ENCODE measurements at places on chromosomes 13 and 19.

- no peak for DNase-seq
These were observed 1468.1 kb downstream of the PCDH9 start for GRCh38 chr13:65762012-65762411.

DNA sequence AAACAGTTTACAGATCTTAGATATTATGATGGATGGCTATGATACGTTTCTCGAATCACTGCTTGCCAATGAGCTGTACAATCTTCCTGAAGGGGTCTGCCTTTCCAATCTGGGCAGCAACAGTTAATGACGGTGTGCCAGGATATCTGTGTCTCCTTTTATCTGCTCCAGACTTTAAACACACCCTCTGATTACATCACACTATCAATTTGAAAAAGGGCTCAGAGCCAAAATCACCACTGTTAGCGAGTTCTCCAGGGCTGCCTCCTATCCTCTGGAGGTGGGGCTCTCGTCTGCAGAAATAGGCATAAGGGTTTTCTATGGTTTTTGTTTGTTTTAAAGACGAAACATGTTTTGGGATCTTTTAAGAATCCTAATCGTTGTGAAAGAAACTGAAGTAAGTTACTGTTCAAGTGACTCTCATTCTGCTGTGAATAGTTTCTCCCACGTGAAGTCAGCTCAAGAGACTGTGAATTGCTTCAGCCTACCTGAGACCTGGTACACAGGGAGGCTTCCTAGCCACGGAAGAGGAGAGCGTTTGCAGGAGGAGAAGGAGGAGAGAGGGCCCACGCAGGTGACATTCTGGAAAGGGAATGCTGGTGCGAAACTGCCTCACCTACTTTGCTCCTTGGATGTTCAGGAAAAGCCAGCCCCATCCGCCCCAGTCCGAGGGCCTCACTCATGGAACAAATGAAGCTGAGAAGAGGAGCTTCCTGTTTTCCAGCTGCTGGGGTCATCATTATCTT is 15.2 kb upstream of the GJA3 start:
- no peak for DNase-seq

GRCh38 chr13:29384466-29384865 is 211.0 kb downstream of the SLC7A1 start:
- DNase-seq, result no peak

DNA sequence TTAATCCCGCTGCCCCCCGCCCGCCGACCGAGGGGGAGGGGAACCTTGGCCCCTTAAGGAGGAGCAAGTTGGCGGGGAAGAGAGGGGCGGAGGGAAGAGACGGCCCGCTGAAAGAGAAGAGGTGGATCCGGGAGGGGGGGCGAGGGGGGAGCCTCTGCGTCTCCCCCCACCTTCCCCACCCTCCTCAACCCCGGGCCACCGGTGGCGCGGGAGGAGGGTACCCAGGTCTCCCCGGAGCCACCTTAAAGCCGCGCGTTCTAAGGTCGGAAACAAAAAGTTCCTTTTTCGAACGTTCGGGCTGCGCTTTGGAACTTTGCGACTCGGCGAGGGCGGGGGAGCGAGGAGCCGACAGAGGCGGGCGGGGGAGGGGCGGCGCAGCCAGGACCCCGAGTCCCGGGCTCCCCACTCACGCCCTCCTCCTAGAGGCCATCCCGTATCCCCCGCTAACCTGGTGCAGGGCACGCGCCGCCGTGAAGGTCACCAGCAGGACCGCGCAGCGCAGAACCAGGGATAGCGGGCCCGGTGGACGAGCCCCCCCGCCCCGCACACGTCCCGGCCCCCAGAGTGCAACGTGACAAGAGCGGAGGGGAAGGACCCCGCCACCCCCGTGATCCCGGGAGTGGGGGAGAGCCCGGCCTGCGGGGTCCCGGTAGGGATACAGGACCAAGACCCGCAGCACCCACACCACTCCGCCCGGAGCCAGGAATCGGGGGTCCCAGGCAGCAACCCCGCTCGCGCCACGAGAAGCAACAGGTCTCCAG is 659 bp downstream of the ERF start:
- DNase-seq, result peak; percentile 58

GRCh38 chr13:34591129-34591528 is 350.9 kb upstream of the NBEA start:
- no peak for DNase-seq

DNA sequence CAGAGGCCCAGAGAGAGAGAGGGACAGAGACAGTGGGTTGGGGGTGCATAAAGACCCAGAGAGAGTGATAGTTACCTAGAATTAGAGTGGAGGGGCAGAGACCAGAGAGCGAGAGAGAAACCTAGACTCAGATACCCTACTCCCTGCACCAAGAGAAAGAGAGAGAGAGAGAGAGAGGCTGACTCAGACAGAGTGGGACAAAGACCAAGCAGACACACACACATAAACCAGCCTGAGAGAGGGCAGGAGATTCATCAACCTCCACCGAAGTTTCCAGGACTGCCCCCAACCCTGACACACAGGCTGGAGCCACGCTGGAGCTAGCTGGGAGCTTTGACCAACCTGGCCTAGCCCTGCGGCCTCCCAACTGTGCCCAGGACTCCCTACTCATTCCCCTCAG is 12.9 kb downstream of the SYT3 start:
- DNase-seq, result no peak

GRCh38 chr19:48683349-48683748 is 10.5 kb upstream of the NTN5 start:
- DNase-seq, result no peak

DNA sequence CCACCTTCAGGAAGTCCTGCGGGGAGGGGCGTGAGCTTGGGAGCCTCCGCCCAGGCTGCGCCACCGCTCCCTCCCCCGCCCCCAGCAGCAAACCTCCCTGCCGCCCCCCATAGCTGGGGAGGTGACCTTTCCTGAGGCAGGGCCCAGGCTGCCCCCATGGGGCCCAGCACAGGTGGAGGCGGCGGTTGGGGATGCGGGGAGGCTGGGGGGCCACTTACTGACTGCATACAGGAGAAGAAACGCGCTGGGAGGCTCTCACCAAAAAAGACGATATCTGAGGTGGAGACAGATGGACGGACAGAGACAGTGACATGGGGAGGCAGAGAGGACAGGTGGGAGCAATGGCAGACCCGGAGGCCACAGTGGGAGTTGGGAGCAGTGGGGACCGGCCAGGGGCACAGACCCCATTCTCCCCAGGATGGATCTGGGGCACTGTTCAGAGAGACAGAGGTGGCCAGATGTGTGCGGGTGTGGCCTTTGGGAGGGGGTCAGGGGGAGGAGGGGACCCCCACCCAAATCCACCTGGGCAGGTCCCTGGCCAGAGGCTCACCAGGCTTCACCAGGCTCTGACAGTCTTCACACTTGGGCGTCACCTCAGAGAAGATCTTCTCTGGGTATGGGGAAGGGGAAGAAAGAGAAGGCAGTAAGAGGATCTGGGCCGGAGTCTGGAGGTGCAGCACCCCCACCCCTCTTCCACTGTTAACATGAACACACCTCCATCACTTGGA is 3.0 kb upstream of the RINL start:
- DNase-seq, result no peak

DNA sequence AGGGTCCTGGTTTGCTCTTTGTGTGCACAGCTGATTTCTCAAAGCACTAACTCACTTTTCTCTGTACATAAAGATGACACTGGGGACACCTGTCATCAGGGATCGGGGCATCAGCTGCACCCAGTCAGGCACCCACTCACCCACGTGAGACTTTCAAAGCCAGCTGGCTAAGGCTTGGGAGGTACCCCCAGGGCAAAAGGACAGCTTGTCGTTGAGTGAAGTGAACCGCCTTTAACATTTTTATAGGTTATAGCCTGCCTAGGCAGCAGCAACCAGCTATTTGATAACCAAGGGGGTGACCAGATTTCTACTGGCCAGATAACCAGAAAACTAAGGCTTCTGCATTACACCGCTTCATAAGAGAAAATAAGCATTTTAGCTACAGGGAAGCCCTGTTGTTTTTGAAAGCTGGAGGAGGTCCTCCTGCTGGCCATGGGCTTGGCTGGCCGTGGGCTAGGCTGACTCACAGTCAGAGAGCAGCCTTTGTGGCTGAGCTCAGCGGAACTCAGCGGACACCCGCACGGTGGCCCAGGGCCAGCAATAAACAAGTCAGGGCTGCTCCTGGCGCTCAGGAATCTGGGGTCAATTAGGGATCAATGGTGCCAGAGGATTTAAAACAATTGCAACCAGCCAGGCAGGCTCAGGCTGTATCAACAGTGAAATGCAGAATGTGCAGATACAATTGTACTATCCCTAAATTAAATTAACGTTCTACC is 57.1 kb downstream of the ALOX5AP start:
- no peak for DNase-seq

- no peak for DNase-seq
These were observed 43.6 kb downstream of the RUBCNL start for GRCh38 chr13:46343279-46343994.

GRCh38 chr19:18469069-18469846 is 31.3 kb upstream of the ISYNA1 start:
- peak; percentile 31 for DNase-seq

GRCh38 chr19:21158523-21159135 is 16.8 kb downstream of the ZNF431 start:
- no peak for DNase-seq

GRCh38 chr19:7861619-7862412 is 12.4 kb downstream of the PRR36 start:
- DNase-seq, result no peak

GRCh38 chr13:27151798-27152599 is 19.6 kb downstream of the USP12 start:
- DNase-seq, result no peak

DNA sequence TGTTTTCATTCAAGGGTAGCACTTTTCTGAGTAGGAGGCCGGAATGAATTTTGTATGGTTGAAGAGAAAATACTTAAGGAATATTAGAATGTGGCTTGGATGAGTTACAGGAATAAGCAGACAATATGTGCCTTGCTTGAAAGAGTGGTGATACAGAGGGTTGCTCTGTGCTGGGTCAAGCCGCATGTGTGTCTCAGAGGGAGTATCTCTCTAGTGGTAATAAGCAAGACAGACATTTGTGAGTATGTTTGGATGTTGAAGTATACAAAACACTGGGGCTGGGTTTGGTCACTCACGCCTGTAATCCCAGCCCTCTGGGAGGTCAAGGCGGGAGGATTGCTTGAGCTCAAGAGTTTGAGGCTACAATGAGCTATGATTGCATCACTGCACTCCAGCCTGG is 103.9 kb downstream of the LMO7 start:
- DNase-seq, result no peak

GRCh38 chr19:11374433-11375142 is at the start of gene SWSAP1:
Gene SWSAP1 (plus strand): TSS chr19:11374666. CDS start chr19:11374681, 15 bp downstream.
- peak; percentile 94 for DNase-seq

DNA sequence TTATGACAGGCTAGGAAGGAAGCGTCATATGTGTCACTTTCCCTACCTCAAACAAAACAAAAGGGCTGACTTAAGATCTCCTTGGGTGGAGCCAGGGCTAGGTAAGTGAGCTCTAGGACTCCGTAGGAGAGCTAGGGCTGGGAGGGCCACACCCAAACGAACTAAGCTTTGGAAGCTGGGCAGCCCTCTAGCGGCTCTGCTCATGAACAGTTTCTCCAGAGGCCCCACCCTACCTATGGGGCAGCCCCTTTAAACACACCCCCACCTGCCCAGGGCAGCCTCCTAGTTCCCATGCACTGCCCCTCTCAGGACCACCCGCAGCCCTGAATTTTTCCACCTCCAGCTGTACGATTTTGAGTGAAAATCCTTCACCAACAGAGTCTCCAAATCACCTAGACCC is 3.5 kb downstream of the PEG3 start:
- DNase-seq, result no peak

DNA sequence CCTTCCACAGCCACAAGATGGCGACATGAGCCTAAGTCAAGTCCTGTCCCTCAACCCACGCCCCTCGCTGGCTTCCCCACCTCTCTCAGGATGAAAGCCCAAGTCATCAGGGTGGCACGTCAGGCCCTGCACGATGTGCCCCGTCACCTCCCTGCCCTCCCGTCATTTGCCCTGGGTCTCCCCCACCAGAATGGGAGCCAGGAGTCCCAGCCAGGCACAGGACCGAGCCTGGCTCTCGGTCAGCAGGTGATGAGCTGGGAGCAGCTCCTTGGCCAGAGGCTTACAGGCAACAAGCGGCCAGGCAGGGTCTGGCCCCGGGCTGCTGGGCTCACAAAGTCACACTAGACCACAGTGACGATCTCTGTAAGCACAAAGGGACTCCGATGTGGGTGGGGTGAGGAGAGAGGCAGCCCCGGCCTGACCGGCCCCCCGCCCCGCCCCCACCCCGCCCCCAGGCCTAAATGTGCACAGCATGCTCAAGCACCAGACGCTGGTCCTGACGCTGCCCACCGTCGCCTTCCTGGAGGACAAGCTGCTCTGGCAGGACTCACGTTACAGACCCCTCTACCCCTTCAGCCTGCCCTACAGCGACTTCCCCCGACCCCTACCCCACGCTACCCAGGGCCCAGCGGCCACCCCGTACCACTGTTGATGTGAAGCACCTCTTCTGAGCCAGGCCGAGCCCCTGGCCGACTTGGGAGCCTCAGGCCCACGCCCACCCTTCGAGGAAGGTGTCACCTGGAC is 7.3 kb downstream of the MRPL4 start:
- DNase-seq, result peak; percentile 76

GRCh38 chr13:26989261-26989956 is 182.2 kb downstream of the USP12 start:
- DNase-seq, result no peak

GRCh38 chr13:102091231-102091630 is 310.6 kb downstream of the FGF14 start:
- DNase-seq, result no peak

- peak; percentile 26 for DNase-seq
These were observed 4.3 kb upstream of the DUXA start for GRCh38 chr19:57171551-57172081.

DNA sequence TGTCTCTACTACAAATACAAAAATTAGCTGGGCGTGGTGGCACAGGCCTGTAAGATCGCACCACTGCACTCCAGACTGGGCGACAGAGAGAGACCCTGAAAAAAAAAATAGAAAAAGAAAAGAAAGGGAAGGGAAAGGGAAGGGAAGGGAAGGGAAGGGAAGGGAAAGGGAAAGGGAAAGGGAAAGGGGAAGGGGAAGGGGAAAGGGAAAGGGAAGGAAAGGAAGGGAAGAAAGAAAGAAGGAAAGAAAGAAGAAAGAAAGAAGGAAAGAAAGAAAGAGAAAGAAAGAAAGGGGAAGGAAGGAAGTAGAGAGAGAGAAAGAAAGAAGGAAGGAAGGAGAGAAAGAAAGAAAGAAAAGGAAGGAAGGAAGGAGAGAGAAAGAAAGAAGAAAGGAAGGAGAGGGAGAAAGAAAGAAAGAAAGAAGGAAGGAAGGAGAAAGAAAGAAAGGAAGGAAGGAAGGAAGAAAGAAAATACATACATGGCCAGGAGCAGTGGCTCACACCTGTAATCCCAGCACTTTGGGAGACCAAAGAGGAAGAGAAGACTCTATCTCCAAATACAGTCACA is 8.1 kb upstream of the SYDE1 start:
- DNase-seq, result no peak

- DNase-seq, result no peak
These were observed 1507.5 kb downstream of the OLFM4 start for GRCh38 chr13:54536112-54536511.

GRCh38 chr13:80341756-80342370 is 937 bp upstream of the SPRY2 start:
- DNase-seq, result no peak

DNA sequence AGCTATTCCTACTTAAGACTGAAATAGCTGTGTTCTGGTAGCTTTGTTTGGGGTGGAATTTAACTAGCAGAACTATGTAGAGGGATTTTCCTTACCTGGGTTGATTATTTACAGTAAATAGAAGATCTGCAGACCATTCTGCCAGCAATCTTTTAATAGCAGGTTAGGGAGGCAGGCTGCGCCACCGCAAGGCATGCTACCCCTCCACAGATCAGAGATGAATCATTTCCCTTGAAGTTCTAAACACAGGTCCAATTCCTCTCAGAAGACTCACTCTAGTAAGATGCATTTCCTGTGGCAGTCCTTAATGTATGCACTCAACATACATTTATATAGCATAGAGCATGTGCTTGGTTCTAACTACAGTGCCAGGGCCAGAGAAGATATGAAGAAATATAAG is 109.0 kb downstream of the TNFRSF19 start:
- no peak for DNase-seq
